ENCODE measurements at places on chromosomes 3 and 15.

- DNase-seq: peak; percentile 29
These were observed 1.6 kb downstream of the SPRED1 start for GRCh38 chr15:38254051-38254883.

GRCh38 chr3:190326930-190327329, 4.7 kb upstream of the CLDN1 start:
- no peak for DNase-seq

- no peak for DNase-seq
These were observed 123.0 kb upstream of the NR2F2 start for GRCh38 chr15:96207377-96208006.

DNA sequence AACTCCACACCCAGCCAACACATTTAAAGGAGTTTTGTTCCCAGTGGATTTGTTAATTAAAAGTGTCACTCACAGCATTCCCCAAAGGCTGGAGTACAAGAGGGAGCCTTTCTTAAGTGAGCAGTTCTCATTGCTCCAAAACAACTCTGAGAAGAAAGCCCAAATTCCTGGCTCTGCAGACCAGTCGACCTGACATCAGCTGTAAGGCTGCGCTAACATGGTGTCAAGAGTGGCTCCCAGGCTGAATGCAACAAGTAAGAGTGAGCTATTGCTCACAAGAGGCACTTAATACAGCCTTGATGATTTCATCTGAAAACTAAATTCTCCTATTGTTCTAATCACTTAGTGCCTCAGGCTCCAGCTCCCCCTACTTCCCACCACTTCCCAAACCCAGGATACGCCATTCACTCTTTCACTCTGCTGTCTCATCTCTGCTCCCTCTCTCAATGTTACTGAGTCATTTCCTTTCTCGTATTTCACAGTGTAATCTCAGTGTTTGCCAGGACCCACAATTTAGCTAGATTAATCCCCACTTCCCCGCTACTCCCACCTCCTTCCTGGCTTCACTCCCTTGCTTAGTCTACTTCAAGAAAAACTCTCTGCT, 81.8 kb downstream of the WWTR1 start:
- no peak for DNase-seq

DNA sequence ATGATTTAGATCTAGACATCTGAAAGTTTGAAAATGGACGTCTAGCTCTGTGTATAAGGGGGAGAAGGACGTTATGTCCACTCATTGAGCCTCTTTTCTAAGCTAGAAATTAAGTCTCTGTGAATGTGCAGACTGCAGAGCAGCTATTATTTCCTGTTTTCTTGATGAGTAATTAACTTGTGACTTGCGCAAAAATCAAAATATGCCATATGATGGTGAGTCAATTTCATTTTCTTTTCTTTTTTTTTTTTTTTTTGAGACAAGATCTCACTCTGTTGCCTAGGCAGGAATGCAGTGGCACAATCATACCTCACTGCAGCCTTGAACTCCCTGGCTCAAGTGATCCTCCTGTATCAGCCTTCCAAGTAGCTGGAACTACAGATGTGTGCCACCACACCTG, 14.1 kb downstream of the LACTB start:
- no peak for DNase-seq

GRCh38 chr3:29065211-29065785, 215.6 kb upstream of the RBMS3 start:
- no peak for DNase-seq

Data from Jurkat, Clone E6-1 (cell line).